ENCODE measurements at places on chromosomes 4 and X. TPM values are rescaled to one million over a fixed set of nuclear protein-coding genes. Genes with fewer than 3 reads are reported as not detected.

GRCh38 chrX:106247162-106247561 is 79.1 kb downstream of the PWWP3B start:
- DNase-seq = no peak

DNA sequence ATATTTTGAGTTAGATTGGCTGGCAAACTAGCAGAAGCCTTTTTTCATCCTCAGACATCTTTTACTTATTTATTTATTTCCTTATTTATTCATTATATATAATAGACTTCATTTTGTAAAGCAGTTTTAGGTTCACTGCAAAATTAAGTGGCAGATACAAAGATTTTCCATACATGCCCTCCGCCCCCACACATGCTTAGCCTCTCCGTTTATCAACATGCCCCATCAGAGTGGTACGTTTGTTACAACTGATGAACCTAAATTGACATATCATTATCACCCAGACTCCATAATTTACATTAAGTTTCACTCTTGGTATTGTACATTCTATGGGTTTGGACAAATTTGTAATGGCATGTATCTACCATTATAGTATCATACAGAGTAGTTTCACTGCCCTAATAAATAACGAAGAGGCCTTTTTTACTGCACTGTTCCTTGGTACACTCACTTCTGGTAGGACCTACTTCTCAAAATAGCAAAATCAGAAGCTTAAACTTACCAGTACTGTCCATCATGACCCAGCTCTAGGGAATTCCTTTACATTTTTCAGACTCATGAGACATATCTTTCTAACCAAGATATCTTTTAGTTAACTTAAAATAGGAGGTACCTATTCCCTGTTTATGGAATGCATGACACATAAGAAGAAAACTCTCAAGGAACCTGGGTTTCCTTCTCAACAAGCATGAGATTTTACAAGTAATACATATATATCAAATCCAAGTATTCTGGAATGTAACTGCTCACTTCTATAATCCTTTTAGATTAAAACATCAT is 4.8 kb upstream of the TMPRSS11B start:
- DNase-seq = no peak

DNA sequence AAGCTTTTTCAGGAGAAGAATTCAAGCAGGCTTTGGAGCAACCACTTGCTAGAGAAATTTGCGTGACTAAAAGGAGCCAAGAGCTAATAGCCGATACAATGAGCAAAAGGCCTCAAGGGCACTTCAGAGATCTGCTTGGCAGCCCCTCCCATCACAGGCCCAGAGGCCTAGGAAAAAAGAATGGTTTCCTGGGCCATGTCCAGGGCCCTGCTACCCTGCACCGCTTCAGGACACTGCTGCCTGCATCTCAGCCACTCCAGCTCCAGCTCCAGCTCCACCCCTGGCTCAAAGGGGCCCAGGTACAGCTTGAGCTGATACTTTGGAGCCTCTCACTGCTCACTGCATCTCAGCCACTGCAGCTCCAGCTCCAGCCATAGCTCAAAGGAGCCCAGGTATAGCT is 98.9 kb downstream of the FAM13A start:
- DNase-seq = peak; percentile 39

GSX2 gene
- total RNA-seq = not detected

- DNase-seq = no peak
Measured at GRCh38 chrX:103363046-103363445, 6.7 kb downstream of the TCEAL9 start.

GRCh38 chrX:107834275-107835201 is 8.9 kb downstream of the MID2 start:
- no peak for DNase-seq

SRPX gene
- 2.8 TPM for total RNA-seq

SGCB gene
- 30.4 TPM for total RNA-seq

DNA sequence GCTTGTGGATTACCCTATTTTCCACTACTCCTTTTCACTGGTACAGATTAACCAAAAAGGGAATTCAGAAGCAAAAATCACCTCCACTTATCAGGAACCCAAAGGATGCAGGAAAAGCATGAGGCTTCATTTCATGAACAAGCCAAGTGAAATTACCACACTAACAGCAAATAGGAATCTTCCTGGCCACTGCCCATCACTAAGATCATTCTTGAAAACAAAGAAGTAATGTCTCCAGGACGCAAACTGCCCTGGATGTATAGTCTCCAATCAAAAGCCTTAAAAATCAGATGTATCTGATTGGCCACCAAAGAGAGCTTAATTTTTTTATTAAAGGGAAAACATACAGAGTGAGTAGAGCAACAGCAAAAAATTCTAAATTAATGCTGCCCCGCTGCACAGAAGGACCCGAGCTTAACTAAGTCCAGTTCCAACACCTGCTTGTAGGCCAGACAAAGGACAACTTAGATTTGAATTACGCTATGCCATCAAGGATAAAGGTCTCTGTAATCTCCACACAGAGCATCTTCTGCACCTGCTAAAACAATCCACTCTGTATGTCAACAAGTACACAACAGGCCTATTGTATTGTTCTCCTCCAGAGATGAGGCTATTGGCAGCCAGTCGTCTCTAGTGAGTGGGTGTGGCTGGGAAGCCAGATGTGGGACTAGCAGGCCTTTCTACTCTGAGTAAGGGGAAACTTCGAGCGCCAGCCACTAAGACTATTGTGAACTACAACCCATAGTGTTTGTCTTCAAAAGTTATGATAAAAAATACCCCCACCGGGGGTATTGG is 12.4 kb downstream of the ZDHHC9 start:
- no peak for DNase-seq

MAGED4 gene
- total RNA-seq = 79.1 TPM

GRCh38 chr4:156686120-156686519 is 285.5 kb downstream of the PDGFC start:
- DNase-seq = no peak

GRCh38 chr4:62015043-62015739 is 815.1 kb downstream of the ADGRL3 start:
- DNase-seq = no peak

DNA sequence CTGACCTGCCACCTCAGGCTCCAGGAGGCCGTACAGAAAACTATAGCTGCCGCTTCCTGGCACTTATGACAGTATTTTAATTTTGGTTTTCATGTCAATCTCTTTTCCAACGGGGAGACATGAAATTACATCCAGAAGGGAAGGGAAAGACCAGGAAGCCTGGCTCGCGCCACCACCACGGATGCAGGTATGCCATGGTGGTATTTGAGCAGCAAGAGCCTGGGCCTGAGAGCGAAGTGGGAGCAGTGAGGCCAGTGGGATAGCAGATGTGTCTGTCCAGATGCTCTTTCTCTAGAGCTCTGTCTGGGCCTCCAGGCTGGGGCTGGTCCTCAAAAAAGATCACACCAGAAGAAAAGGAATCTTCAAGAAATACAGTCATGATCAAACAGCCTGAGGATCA is 82.5 kb upstream of the CPEB2 start:
- no peak for DNase-seq

CXorf65 gene
- total RNA-seq = not detected

IBSP gene
- total RNA-seq = not detected

CCDC158 gene
- total RNA-seq = 0.09 TPM

DNA sequence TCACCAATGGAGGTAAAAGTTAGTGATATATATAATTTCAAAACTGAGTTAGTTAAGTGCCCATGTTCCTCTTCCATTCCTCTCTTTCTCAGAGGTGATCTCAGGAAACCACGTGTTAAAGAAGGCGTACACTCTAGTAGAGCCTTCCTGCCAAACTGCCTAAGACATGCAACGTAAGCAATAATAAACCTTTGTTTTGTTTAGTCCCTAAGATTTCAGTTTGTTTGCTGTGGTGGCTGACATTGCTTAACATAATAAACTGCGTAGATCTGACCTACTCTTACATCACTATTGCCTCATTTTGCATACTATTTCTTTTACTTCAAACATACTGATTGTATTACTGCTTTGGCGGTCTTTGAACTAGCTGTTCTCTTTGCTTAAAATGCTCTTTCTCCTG is 99.2 kb downstream of the JADE1 start:
- no peak for DNase-seq

INTU gene
- total RNA-seq = 10.7 TPM

ATP2B3 gene
- total RNA-seq = 0.35 TPM
